ENCODE measurements at places on chromosomes 4 and X.

GRCh38 chr4:8916906-8917305 is 45.3 kb upstream of the HMX1 start:
- DNase-seq = no peak

DNA sequence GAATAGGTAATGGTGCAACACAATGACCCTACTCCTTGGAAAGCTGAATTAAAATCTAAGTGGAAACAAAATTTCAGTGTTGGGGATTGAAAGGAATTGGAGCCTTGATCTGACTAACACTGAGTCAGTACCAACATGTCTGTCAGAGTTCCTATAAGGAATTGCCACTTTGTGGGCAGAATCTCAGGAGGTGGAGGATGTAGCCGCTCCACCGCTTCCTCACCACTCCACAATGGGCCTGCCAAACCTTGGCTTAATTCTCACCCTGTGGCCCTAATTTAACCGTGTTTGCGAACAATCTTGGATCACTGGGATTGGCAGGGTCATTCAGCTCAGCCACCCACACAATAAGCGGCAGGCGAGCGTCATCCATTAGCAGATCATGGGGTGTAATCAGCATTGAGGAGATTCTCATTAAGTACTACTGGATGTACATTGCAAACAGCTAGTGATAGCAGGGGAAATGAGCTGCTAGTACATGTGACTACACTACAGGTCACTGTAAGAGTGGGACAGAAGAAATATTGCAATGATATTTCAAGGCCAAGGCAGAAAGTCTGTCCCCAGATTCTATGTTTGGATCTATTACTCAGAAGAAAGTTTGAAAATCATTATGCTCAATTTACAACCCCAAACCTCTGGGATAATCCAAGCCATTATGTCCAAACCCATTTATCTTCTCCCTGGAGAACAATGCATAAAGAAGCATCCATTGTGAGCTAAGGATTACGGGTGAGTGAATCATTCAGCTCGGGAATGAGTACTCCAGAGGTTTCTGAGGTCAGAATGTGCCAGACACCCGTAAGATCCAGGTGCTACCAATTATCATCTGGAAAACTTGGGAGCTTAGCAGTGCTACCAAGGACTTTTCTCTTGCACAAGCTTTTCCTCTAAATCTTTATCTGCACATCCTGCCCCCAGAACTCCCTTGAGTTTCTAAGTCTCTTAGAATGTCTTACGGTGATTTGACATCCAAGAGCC is 5.8 kb downstream of the SRPX start:
- no peak for DNase-seq

DNA sequence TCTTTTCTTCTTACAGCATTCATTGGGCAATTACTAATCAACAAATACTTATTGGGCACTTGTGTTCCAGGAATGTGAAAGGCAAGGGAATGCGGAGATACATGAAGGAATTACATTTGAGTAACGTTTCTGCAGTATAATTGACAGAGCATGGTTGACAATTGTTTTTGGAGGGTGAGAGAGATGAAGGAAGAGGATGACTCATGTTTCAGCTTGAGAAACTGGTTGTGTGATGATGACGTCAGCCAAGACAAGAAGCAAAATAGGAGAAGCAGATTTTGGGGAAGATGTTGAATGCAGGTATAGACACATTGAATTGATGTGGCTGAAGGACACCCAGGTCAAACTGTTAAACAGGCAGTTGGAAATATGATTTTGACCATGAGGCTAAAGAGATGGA is 8.0 kb upstream of the CPEB2 start:
- DNase-seq = no peak

- DNase-seq = no peak
Measured at GRCh38 chr4:116705466-116705865, 379.9 kb downstream of the TRAM1L1 start.

GRCh38 chrX:70445951-70446350 is 1.3 kb downstream of the DLG3 start:
- DNase-seq = no peak

DNA sequence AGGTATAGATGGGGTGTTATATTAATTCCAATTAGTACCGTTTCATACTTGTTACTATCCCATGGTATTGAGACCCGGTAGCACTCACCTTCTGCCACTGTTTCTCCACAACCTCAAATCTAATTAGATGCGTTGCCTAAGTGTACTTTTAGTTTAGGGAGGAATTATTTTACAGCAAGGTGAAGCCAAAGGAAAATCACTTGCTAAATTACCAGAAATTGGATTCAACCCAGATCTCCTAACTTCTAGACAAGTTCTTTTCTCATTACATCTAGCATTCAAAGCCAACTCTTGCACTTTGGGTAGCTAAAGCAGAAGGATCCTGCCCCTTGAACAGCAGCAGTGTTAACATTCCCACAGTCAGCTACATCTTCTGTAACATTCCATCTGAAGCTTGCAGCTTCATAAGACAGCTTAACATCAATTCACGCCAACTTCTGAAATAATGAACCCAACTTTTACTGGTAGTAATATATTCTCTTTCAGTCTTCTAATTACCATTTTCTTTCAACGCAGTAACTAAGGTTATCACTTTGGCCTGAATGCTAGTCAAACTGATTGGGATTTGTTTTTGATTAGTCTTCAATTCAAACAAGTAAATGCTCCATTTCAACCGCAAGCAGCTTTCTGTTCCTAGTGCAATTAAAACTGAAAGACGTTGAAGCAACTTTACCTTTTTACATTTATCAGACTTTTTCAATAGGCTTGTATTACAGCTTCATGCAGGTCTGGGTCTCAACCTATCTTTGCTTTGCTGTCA is 934 bp upstream of the SEC31A start:
- no peak for DNase-seq

GRCh38 chr4:178414881-178415446 is 972.7 kb upstream of the AGA start:
- DNase-seq = no peak

GRCh38 chr4:108355902-108356535 is 187.3 kb upstream of the LEF1 start:
- DNase-seq = no peak

DNA sequence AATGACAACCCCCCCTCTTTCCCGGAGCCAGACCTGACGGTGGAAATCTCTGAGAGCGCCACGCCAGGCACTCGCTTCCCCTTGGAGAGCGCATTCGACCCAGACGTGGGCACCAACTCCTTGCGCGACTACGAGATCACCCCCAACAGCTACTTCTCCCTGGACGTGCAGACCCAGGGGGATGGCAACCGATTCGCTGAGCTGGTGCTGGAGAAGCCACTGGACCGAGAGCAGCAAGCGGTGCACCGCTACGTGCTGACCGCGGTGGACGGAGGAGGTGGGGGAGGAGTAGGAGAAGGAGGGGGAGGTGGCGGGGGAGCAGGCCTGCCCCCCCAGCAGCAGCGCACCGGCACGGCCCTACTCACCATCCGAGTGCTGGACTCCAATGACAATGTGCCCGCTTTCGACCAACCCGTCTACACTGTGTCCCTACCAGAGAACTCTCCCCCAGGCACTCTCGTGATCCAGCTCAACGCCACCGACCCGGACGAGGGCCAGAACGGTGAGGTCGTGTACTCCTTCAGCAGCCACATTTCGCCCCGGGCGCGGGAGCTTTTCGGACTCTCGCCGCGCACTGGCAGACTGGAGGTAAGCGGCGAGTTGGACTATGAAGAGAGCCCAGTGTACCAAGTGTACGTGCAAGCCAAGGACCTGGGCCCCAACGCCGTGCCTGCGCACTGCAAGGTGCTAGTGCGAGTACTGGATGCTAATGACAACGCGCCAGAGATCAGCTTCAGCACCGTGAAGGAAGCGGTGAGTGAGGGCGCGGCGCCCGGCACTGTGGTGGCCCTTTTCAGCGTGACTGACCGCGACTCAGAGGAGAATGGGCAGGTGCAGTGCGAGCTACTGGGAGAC is 1.6 kb downstream of the PCDH10 start:
- DNase-seq = no peak

DNA sequence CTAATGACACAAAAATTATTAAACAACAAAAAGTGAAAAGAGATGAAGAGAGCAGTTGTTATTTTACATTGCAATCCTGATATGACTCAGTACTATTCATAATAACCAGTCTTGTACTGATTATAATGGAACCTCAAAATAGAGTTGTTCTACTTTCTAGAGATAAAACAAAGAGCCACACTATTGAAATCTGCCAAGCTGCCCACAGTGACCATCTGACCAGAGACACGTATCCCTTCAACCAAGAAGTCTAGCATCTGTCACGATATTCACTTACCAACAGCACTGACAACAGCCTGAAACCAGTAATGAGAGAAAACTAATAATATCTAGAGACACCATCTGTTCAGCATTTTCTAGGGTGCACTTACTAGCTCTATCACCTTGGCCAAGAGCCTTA is 466.7 kb downstream of the NKX6-1 start:
- no peak for DNase-seq

DNA sequence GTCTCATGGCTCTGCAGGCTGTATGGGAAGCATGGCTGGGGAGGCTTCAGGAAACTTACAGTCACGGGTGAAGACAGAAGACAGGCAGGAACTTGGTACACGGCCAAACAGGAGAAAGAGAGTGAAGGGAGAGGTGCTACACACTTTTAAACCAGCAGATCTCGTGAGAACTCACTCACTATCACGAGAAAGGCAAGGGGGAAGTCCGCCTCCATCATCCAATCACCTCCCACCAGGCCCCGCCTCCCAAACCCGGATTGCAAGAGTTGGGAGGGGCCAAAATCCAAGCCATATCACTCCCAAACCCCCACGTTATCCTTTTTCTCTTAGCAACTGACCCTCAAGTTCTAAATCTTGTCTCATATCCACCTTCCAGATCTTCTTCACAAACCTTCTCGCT is 1710.5 kb upstream of the TENM3 start:
- no peak for DNase-seq

DNA sequence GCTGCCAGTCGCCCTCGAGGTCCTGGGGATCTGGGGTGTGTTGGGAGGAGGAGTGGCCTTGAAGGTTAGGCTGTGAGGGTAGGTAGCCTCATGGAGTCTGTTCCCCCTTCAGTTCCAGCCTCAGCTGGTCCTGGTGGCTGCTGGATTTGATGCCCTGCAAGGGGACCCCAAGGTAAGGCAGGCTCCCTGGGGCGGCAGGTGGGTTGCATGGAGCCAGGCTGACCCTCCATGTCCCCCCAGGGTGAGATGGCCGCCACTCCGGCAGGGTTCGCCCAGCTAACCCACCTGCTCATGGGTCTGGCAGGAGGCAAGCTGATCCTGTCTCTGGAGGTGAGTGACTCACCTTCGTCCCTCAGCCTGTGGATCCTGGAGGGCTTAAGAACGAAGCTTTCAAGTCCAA is 11.6 kb upstream of the ERAS start:
- no peak for DNase-seq

GRCh38 chr4:67327245-67328017 is 217.9 kb downstream of the CENPC start:
- peak; percentile 19 for DNase-seq

GRCh38 chr4:128386761-128387599 is 99.4 kb upstream of the PGRMC2 start:
- DNase-seq = peak; percentile 92

- DNase-seq = no peak
Measured at GRCh38 chr4:174402470-174403176, 118.9 kb downstream of the CEP44 start.

DNA sequence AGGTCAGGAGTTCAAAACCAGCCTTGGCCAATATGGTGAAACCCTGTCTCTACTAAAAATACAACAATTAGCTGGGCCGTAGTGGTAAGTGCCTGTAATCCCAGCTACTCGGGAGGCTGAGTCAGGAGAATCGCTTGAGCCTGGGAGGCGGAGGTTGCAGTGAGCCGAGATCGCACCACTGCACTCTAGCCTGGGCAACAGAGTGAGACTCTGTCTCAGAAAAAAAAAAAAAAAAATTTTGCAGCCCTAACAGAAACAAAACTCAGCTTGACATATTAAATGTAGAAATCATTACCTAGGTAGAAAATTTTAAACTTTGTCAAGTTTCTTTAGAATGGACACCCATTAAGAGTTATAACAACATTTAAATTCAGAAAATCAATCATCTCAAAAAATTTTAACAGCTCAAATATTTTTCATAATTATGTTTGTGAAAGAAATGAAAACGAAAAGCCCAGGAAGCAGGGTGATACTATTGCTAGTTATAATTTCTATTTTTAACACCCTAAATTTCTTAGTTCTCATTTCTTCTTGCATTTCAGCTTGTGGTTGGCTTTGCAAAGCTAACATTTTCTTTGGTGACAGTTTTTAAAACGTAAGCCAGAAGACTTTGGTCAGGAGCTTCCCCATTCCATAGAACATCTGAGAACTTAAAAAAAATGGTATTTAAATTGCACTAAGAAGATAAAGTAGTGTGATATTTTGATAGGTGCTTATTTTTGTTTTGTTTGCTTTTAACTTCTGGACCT is 33.3 kb upstream of the RBBP7 start:
- no peak for DNase-seq

DNA sequence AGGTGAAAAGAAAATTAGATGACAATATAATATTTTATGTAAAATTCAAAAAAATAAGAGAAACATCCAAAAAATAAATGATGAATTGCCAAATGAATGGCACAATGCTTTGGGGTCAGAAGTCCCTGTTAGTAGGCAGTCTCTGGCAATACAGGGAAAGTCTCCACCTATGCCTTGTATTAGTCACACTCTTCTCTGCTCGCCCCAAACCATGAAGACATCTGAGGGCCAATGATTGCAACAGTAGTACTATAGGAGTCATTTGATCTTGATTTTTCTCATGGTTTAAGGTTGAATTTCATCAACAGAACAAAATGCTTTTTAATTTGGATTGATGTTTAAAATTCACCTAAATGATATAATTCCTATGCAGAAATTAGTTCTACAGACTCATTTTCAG is 3.9 kb upstream of the PRSS12 start:
- no peak for DNase-seq

- no peak for DNase-seq
Measured at GRCh38 chr4:9867751-9868425, 86.5 kb downstream of the DRD5 start.

- DNase-seq = no peak
Measured at GRCh38 chrX:42978655-42979379, 200.9 kb upstream of the PPP1R2C start.

DNA sequence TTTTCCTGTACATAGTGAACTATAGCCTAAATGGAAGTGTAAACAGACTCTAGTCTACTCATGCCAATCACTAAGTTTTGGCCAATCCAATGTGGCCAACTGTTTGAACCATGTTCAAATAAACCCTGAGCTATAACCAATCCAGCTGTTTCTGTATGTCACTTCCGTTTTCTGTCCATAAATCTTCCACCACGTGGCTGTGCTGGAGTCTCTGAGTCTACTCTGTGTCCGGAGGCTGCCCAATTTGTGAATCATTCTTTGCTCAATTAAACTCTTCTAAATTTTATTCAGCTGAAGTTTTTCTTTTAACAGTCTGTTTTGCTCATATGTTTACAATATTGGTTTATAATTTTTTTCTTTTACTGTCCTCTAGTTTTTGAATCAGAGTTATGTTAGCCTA is 112.3 kb upstream of the BANK1 start:
- no peak for DNase-seq

DNA sequence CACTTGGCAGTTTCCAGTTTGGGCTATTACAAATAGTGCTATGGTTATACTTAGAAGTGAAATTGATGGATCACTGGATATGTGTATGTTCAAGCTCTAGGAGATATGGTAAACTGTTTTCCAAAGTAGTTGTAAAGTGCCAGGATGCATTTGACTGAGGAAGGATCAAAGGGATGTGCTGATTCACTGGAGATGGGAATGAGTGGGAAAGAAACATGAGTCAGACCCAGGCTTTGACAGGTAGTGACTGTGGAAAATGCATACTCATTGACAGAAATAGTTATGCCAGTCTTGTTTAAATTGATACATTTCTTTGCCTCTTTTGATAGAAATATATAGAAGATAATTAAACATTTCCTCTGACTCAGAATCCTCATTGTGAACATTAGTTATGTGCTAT is 77.9 kb downstream of the CEP135 start:
- no peak for DNase-seq
